ENCODE measurements at places on chromosomes 6 and 20.

DNA sequence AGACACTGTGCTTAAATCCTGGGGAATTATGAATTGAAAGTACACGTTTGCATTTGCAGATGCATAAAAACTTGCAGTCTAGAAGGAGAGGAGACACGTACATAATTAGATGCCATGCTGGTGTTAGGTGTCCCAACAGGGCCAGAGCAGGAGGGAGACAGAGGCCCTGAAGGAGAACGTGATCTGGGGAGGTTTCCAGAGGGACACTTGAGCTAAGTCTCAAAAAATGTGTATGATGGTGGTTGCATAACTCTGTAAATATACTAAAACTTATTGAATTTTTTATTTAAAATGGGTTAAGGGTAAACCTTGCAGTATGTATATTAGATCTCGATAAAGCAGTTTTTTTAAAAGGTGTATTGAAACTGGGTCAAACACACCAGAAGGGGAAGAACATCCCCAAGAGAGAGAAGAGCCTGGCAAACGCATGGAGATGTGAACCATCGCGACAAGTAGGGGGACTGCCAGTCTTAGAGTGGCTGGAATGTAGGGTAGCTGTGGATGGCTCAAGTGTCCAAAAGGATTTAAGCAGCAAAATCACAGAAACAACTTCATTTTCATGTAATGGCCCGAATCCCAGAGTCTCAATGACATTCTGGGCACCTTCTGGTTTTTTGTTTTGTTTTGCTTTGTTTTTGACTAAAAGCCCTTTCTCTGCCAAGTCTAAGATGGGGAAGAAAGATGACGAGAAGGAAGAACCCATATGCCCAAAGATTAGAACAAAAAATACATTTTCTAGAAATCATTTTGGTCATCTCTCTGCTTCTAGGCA lies 15.3 kb downstream of the TRAF3IP2 start:
- no peak for DNase-seq

- DNase-seq, result no peak
Observed at GRCh38 chr20:61970357-61970756, 95.3 kb downstream of the TAF4 start.

GRCh38 chr20:25309395-25310267 lies 61.7 kb downstream of the PYGB start:
- DNase-seq, result no peak

DNA sequence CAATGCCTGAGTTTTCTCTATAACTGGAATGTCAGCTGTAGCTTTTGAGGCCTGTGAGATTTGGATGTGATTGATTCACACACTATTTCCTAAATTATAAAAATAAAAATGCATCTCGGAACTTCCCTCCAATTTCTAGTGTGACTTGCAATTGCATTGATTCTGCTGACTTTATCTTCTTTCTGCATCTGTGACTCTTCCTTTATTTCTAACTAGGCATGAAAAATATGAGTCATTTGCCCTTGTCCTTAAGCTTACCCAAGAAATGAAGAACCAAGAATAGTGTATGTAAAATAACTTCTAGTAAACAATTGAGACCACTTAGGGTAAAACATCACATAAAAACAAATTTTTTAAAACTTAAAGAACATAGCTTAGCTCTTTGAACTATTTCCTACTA lies 12.9 kb downstream of the OR2J2 start:
- DNase-seq, result no peak
